Caco-2 (cell line): ENCODE measurements at places on chromosomes 6 and 20. TPM values are rescaled to one million over a fixed set of nuclear protein-coding genes. Genes with fewer than 3 reads are reported as not detected.

C6orf163 gene
- 2.3 and 3.3 TPM in 2 replicates for total RNA-seq

IL17F gene
- total RNA-seq: not detected in 2 replicates

DNA sequence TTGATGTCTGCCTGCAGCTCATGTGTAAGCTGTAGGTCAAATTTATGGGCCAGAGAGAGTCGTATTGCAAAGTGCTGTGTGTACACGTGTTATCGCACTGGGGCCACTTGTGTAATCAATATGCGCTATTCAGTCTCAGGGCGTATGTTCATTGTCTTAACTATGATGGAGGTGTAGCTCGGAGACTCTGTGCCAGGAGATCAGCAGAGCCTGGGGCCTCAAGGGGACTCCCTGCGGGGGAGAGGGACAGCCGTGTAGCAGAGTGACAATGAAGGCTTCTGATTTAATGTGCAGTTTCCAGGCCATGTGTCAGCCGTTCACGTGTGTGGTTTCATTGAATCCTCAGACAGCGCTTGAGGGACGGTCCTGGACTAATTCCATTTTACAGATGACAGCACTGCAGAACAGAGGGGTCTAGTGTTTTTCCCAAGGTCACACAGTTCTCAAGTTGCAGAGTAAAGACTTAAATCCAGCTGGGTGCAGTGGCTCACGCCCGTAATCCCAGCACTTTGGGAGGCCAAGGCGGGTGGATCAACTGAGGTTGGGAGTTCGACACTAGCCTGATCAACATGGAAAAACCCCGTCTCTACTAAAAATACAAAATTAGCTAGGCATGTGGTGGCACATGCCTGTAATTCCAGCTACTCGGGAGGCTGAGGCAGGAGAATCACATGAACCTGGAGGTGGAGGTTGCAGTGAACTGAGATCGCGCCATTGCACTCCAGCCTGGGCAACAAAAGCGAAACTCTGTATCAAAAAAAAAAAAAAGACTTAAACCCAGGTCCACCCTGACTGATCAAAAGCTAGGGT is 242.5 kb downstream of the PREX1 start:
- H3K27ac ChIP-seq: peak overlapping the region; percentile 5
- DNase-seq: peak; percentile 70
- H3K27me3 ChIP-seq: no peaks in the 10 kb centered on the region
- no peak overlapping the region for H3K4me3 ChIP-seq
- peaks cover 13% of the 10 kb centered on the region for H3K4me1 ChIP-seq

GRCh38 chr6:134533991-134534390 is 216.1 kb upstream of the SGK1 start:
- no peaks in the 10 kb centered on the region for H3K27me3 ChIP-seq
- peaks cover 17% of the 10 kb centered on the region for H3K4me1 ChIP-seq
- no peak for DNase-seq

DNA sequence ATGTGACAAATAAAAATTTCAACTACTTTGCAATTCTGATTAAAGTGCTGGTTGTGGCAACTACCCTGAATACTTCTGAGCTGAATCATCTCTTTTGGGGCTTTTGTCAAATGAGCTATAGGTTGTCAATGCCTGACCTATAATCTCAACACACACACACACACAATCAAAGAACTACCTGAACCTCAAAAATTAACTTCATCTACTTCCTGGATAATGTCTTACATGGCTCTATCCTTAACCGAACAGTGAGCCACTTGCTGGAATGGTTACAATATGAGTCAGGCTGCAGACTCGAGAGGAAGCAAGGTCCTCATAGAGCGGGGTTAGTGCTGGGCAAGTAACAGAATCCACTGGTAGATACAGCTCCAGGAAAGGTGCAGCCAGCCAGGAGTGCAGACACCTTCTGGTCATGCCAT is 70.6 kb upstream of the DST start:
- H3K27ac ChIP-seq: peak overlapping the region; percentile 78
- no peak overlapping the region for H3K4me3 ChIP-seq
- no peaks in the 10 kb centered on the region for H3K27me3 ChIP-seq
- peaks cover 51% of the 10 kb centered on the region for H3K4me1 ChIP-seq
- no peaks in the 10 kb centered on the region for H3K36me3 ChIP-seq
- peak; percentile 41 for DNase-seq
